EL (cell line): ENCODE measurements at places on chromosomes 6 and 20.

GRCh38 chr20:52127309-52127708, 64.3 kb downstream of the ZFP64 start:
- no peak for DNase-seq

GRCh38 chr6:15623276-15624116, 39.3 kb downstream of the DTNBP1 start:
- no peak for DNase-seq

- peak; percentile 5 for DNase-seq
Measured at GRCh38 chr6:101395345-101395744, 1.8 kb downstream of the GRIK2 start.

DNA sequence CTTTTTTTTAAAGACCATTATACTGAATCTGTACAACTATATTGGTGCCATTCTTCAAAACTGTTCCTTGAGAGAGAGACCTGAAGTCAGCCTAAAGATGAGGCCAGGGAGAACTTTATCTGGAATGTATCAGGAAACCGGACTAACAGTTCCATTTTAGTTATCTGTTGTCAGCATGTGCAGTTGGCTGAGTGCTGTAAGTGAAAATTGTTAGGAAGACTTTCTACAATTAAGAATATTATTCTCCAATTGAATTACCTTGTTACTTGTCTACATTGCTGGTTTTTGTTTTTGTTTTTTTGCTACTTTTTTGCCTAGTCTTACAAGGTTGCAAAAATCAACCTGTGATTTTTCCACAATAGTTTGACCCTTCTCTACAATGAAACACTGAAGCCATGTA, 7.5 kb downstream of the CEP57L1 start:
- no peak for DNase-seq

DNA sequence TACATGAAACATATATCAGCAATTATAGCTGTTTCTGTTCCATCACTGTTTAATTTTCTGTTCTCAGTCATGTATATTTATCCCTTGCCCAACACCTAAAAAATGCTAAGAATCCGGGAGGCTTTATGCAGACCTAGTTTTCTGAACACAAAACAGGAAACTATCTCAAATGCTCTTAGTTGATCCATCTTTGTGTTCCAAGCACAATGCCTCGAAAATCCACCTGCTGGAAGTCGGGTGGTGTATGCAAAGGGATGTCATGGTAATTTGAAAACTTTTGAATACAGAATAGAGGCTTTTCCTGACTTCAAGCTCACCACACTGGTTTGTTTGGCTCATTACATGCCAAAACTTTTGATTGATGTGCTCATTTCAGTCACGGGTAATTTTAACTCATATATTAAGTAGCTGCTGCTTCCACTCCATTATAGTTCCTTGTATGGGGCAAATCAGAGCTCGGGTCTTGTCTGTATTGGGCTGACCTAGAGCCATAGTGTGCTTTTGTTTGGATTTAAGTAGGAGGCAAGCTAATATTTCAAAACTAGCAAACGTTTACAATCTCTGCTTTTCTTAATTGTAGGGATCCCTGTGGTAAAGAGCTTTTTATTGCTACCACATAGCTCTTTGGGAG, 646.5 kb upstream of the EPHA7 start:
- no peak for DNase-seq

DNA sequence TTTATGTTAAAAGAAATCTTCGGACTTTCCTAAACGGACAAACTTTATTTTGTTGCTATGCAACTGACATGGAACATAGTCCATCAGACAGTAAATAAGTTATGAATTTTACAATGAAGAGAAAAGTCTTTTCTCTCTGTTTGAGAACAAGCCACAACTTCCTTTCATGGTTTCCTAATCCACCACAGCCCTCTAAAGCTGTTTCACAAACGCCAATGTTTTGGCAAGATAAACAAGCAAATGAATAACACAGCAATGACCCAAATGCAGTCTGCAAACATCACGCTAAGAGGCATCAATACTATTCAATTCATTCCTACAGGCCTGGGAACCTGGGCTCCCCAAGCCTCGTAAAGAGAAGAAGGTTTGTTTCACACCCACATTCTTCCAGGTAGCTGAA, 60.4 kb downstream of the HAO1 start:
- no peak for DNase-seq

GRCh38 chr6:27414996-27415395, 26.4 kb downstream of the ZNF391 start:
- DNase-seq, result no peak

DNA sequence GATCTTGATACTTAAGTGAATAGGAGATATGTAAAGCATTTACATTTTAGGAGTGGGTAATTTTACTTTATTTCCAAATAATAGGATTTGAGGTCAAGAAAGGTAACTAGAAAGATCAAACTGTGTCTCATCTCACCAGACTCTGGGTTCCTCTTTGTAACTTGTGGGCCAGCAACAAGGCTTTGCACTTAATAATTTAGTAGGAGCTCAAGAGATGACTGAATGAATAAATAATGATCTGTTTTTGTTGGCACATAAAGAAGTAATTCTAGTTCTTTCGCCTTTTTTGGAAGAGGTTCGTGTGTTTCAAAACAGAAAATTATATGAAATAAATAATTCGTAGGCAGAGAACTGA, 67.4 kb upstream of the FABP7 start:
- DNase-seq, result no peak

GRCh38 chr6:27608916-27609883, 136.3 kb upstream of the ZNF184 start:
- peak; percentile 80 for DNase-seq

- peak; percentile 98 for DNase-seq
Measured at GRCh38 chr6:163814494-163815364, 400.2 kb downstream of the QKI start.

GRCh38 chr6:7088076-7088742, 19.6 kb upstream of the RREB1 start:
- DNase-seq, result no peak

DNA sequence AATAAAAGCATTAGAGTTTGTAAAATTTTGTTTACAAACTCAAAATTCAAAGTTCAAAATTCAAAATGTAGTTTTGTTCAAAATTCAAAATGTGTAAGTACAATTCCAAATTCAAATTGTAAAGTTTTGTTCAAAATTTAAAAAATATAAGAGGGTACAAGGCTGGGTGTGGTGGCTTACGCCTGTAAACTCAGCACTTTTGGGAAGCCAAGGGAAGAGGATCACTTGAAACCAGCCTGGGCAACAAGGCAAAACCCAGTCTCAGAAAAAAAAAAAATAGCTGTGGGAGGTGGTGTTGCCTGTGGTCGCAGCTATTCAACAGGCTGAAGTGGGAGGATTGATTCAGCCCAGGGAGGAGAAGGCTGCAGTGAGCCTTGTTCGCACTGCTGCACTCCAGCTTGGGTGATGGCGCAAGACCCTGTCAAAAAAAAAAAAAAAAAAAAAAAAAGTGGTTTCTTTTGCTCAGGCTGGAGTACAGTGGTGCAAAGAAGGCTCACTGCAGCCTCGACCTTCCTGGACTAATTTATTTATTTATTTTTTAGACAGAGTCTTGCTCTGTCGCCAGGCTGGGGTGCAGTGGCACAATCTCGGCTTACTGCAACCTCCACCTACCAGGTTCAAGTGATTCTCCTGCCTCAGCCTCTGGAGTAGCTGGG, 5.4 kb upstream of the ZBTB12 start:
- DNase-seq, result peak; percentile 62
